ENCODE measurements at places on chromosomes 13 and 19.

DNA sequence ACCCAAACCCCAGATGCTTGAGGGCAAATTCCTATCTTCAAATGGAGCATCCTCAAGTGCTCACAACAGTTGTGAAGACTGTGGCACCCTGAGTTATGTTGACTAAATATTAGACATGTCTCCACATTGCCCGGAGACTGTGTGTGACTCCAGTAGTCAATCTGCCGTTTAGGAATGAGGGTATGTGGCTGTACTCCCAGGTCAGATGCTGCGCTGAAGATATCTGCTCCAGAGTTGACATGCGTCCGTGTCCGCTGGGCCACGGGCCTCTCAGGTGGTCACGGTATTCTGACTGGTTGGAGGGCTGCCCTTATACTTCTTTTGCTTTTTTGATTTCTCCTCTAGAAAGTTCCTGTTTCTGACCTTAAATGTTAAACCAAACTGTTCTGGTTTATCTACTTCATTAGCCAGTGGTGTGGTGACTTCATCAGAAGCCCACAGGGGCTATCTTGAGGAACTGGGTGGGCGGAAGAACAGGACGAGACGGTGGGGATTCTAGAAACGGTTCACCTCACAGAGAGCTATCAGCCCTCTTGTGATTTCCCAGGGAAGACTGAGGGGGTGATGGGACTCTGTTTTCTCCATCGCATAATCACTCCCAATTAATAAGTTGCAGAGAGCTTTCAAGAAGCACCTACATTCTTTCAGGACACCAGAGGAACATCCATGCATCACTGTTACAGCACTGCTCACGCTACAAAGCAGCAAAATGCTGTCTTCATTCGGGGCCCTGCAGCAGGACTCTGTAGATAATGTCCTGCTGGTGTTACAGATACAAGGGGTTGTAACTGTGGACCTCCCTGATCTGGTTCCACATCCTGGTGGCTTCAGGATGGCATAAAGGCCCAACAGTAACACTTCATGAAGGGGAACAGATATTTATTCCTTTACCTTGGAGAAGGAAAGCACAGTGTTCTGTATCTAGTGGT lies 1.3 kb upstream of the LCP1 start:
- no peak for DNase-seq

- no peak for DNase-seq
Measured at GRCh38 chr13:60627071-60627686, 230.2 kb downstream of the TDRD3 start.

GRCh38 chr13:54980651-54981050 lies 1952.0 kb downstream of the OLFM4 start:
- DNase-seq, result no peak

GRCh38 chr13:27359199-27359821 lies 65.1 kb upstream of the GTF3A start:
- DNase-seq, result no peak

DNA sequence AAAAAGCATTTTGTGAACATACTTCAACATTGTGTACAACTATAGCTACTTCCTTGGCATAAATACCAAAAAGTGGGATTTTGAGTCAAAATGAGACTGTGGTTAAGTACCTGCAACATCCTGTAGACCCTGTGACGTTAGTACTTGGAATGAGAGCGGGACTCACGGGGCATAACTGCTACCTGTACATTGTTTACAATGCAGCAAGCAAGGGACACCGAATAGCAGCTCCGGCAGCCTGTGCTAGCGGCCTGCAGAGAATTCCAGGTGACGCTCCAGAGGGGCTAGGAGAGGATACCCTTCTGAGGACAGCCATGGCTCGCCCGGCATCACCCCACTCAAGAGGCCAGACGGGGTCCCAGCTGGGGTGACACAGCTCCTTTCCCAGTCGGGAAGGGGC lies 824 bp upstream of the ZNF331 start:
- no peak for DNase-seq

GRCh38 chr13:67935626-67936025 lies 705.5 kb upstream of the PCDH9 start:
- DNase-seq, result no peak

DNA sequence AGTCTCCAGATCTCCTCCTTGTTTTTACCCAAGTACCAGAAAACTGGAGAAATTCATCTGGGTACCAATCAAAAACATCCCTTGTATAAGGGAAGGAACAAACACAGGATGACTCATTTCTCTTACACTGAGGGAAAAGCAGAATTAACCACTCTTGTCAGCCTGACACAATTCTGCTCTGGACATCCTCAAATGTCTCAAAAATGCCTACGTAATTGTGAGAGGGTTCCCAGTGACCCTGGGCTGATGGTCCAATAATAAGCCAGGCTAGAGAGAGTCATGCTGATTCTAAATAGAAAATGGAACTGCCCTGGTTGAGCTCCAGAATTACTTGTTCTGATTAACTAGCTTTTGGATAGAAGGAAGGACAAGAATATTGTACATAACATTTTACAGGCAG lies 14.5 kb downstream of the ZNF708 start:
- DNase-seq, result no peak

- DNase-seq, result no peak
Measured at GRCh38 chr13:51063909-51064308, 47.2 kb downstream of the C13orf42 start.

GRCh38 chr13:33678906-33679657 lies 138.9 kb upstream of the RFC3 start:
- peak; percentile 78 for DNase-seq

GRCh38 chr19:7857727-7858108 lies 16.5 kb downstream of the PRR36 start:
- no peak for DNase-seq

Measured in pulmonary artery endothelial cell (primary cell).